CD4-positive, alpha-beta memory T cell (primary cell): ENCODE measurements at places on chromosomes 7 and 10. TPM values are rescaled to one million over a fixed set of nuclear protein-coding genes. Genes with fewer than 3 reads are reported as not detected.

DNA sequence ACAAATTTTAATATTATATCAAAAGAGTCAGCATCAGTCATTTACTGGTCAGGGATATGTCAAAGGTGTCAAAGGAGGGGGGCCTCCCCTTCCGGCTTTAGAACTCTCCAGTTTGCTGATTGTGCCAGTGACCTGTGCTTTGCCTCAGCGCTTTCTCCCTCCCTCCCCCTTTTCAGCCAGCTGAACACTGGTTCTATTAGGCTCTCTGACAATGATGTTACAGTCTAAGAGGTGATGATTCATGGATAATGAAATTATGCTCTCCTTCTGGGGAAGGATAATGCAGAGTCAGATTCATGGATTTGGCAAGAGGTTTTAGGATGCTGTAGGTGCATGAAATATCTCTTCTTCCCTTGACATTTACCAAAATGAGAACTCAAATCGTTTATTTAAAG, 6.1 kb downstream of the LRRTM3 start:
- no peak for DNase-seq

DNA sequence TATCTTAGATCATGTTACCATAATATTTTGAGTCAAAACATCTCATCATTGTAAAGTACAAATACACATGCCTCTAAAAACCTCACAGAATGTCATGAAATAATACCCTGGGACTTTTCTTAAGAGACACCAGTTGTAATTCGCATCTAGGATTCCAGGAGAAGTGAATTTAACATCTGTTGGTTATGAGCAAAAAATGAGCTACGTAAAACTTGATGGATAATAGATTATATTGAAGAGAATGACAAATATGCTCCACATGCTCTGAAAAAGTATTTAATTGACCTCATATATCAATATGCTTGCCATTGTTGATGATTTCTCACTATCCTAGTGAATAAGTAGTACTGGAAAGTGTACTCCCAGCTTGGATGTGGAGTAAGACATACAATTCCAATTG, 227.0 kb downstream of the BBS9 start:
- DNase-seq, result no peak

GRCh38 chr10:117928281-117928680, 118.5 kb downstream of the RAB11FIP2 start:
- DNase-seq, result no peak

DNA sequence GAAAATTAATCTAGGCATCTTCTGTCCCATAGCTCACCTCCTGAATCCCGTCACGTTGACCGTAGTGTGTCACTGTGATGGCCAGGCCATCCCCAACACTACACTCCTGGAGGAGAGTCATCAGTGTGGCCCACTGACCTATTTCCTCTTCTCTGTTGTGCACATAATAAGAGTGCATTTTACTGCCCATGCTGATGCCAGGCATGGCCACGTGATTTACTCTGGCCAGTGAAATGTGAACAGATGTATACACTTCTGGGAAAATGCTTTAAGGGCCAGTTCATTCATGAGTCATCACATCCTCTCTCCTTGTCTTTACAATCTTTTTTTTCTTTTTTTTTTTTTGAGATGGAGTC, 101.9 kb upstream of the PIP4K2A start:
- no peak for DNase-seq

GRCh38 chr7:55366461-55367070, 1.4 kb downstream of the LANCL2 start:
- no peak for DNase-seq

DNA sequence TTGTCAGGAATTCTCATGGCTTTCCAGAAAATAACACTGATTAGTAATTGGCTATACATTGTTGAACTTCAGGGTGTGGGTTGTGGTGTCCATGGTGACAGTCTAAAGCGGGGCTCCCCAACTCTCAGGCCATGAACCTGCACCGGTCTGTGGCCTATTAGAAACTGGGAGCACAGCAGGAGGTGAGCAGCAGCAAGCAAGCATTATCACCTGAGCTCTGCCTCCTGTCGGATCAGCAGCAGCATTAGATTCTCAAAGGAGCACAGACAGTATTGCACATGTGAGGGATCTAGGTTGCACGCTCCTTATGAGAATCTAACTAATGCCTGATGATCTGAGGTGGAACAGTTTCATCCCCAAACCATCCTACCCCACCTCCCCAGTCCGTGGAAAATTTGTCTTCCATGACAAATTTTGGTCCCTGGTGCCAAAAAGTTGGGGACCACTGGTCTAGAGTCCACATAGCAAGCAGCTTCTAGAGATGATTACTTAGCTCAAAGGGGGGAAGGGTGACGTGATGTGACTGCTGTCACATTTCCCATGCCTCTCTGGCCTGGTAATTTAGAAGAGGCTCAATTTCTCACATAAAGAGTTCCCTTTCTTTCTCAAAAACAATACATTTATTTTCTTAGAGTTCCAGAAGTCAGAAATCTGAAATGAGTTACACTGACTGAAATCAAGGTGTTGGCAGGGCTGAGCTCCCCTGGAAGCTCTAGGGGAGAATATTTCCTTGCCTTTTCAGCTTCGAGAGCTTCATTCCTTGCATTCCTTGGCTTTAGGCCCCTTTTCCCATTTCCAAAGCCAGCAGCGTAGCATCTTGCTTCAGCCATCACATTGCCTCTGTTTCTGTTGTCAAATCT, 17.6 kb upstream of the FAM221A start:
- no peak for DNase-seq

- no peak for DNase-seq
These were observed 209.0 kb downstream of the ACTR3B start for GRCh38 chr7:152968514-152968913.

DNA sequence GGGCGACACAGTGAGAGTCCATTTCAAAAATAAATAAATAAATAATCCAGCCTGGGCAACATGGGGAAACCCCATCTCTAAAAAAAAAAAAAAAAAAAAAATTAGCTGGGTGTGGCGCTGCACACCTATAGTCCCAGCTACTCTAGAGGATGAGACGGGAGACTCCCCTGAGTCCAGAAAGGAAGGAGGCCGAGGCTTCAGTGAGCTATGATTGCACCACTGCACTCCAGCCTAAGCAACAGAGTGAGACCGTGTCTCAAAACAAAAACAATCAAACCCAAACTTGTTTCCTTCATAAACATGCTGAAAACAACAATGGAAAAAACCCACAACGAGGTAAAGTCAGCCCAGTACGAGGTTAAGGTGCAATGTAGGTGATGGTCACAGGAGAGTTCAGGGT, 1.2 kb downstream of the COX19 start:
- DNase-seq, result no peak

- DNase-seq, result no peak
These were observed 551.4 kb downstream of the GLRX3 start for GRCh38 chr10:130687566-130687965.

DNA sequence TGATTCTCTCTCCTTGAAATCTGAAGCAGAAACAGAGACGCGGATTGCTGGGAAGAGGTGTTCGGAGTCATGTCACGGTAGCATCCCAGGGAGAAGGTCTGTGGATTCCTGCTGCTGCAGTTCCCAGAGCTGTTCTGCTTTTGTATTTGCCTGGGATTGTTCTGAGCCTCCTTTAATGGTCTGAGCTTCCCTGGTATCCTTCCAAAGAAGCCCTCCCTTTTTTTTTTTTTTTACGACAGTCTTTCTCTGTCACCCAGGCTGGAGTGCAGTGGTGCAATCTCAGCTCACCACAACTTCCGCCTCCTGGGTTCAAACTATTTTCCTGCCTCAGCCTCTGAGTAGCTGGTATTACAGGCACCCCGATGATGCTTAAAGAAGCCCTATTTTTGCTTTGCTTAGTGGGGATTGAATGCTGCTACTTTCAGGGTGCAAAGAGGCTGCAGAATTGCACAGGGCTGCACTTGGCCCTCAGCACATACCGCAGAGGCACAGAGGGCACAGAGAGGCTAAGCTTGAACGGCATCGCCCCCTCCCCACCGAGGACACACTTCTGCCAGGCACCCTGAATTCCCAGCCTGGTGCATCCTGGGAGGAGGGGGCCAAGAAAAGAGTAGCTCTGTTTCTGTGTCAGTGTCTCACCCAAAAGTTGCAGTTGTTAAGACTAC, 208.6 kb upstream of the GALNT17 start:
- DNase-seq, result no peak

GRCh38 chr10:42939237-42939636, 137.6 kb upstream of the RET start:
- DNase-seq, result no peak

ADCYAP1R1 gene
- total RNA-seq, result not detected

SLC29A4 gene
- 0.76 TPM for total RNA-seq

GDF2 gene
- not detected for total RNA-seq

NKX2-3 gene
- total RNA-seq, result not detected

COMTD1 gene
- 15.4 TPM for total RNA-seq
